ENCODE measurements at places on chromosomes 6 and 20.
A peak's percentile ranks its signal among the peaks of the same experiment; 100 is the strongest.

- no peak for DNase-seq
Measured at GRCh38 chr6:141212296-141212695, 920.4 kb upstream of the GJE1 start.

DNA sequence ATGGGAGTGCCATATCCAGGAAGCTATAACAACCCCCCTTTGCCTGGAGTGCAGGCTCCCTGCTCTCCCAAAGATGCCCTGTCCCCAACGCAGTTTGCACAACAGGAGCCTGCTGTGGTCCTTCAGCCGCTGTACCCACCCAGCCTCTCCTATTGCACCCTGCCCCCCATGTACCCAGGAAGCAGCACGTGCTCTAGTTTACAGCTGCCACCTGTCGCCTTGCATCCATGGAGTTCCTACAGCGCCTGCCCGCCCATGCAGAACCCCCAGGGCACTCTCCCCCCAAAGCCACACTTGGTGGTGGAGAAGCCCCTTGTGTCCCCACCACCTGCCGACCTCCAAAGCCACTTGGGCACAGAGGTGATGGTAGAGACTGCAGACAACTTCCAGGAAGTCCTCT is 56.7 kb upstream of the TMEM181 start:
- DNase-seq: no peak

DNA sequence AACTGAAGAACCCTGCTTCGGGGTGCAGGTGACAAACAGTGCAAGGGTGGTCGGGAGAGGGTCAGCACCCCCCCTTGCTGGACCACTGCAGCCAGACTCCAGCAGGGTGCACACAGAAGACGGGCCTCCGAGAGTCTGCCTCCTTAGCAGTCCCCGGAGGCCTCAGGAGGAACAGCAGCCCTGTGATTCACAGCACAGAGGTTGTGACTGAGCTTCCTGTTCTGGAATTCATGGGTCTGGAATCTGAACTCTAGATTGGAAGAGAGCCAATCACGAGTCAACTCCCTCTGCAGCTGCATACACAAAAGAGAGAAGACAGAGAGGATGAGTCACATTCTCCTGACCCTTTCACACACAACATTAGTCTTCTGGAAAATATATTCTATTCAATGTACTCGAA is 249.0 kb upstream of the OPRM1 start:
- DNase-seq: no peak

DNA sequence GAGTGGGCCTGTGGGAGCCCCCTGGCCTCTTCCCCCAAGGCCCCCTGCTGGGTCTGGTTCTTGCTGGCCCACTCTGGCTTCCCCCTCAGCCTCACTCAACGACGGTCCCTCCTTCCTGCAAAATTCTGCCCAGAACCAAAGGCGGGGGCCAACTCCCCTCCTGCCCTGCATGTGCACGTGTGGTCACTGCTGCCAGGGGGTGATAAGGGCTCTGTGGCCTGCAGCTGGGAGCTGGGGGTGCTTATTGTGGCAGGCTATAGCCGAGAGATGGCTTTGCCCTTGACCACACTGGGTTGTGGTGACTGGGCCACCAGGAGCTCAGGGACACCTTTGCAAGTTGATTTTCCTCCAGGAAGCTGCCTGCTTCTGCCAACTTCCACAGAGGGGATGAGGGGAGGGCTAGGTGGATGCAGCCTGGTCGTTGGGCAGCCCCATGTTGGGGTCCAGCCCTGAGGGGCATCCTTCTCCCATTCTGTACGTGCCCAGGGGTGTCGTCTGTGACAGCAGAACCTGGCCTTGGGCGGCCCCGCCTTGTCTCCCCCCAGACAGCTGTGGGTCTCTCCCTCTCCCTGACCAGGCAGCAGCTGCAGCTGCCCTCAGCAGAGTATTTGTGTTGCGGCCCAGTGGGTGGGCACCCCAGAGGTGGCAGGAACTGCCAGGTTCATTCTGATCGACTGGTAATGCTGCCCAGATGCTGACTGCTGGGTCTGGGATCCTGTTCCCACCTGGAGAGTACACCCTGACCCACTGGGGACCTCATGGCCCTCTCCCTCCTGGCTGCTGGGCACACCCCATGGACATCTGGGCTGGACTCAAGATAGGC is 5.6 kb downstream of the TCEA2 start:
- DNase-seq: no peak

- DNase-seq: no peak
Measured at GRCh38 chr6:20440296-20440695, 38.6 kb downstream of the E2F3 start.

- no peak for DNase-seq
Measured at GRCh38 chr6:11584244-11584643, 46.7 kb downstream of the TMEM170B start.

DNA sequence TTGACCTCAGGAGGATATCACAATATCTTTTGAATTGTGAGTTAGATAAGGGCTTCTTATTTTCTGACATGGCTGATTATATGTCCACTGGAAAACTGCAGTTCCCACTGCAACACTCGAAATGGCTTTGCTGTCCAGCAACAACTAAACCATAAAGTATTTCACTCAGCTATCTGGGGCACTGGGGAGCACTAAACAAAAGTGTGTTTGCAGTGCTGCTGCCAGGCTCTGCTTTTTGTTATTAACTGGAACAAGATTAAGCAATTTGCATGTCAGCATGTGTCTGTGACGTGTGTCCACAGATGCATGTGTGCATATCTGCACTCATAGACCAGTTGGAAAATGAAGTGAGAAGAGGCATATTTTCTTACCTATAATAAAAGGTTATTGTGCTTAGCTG is 107.8 kb upstream of the CCN2 start:
- no peak for DNase-seq

DNA sequence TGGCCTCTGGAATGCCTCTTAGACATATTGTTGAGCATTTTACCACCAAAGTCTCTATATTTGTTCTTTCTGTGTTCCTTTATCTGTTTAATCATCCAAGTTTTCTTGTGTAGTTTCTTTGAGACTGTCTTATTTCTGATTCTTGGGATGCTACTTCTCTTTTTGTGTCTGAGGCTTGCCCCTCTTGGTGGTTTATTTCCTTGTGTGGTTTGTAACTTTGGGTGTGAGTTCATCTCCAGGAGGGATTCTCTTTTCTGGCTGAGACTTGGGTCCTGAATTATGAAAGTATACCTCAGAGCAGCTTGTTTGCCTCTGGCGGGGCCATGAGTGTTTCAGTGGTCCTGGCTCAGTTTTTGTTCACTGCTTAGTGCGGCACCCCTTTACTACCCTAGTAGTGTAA is 33.9 kb downstream of the PPARD start:
- no peak for DNase-seq

DNA sequence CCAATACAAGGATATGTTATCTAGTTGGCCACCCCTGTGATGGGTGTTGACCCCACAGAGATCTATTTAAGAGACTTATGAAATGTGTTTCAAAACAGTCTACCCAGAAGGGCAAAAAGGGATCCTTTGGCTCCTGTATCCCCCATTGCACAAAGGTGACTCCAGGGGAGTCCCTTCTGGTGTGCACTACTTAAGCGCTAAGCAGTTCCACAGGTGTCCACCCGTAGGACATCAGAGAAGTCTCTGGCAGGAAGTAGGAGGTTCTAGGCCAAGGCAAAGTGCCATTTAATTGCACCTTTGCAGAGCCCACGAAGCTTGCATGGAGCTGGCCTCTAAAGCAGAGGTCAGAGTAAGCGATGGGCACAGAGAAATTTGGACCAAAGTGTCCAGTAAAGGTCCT is 147.7 kb downstream of the MRPL14 start:
- DNase-seq: no peak

DNA sequence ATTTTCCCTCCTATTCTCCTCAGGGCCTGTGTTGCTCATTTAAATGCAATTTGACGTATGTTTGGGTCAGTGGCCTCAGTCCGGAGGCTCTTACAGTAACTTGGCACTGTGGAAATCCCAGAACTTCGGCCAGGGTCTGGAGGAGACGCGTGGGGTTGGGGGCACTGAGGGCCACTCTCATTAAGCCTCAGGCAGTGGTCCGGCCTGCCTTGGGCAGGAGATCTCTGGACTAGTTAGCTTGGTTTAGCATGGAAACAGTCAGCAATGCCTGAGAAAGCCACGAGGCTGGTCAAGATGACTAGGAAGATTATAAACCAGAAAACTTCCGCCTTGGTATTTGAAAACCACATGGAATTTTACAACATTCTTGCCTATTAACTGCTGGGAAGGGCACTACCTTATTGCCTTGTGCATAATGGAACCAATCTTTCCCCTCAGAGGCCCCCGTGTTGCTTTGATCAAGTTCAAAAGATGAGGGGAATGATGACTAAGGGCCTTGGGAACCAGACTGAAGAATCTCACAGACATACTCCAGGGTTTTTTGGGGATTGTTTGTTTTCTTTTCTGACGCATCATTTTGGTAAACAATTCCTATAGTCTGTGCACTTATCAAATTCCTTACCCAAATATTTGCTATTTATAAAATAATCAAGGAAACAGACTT is 206.0 kb upstream of the PREP start:
- no peak for DNase-seq

DNA sequence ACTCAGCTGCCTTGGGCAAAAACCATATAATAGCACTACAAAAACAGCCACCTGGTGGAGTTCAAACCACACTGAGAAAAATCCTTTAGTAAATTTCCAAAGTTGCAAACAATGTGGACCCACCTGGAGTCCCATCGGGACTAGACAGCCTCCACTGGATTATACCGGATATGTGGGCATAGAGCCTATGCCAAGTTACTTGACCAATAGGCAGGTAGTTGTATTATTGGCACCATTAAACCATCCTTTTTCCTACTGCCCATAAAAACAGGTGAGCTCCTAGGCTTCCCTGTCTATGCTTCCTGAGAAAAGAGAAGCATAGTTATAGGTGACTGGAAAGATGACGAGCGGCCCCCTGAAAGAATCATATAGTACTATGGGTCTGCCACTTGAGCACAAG is 51.7 kb upstream of the ADGRF4 start:
- no peak for DNase-seq

GRCh38 chr6:164897523-164898235 is 411.7 kb downstream of the C6orf118 start:
- DNase-seq: no peak

DNA sequence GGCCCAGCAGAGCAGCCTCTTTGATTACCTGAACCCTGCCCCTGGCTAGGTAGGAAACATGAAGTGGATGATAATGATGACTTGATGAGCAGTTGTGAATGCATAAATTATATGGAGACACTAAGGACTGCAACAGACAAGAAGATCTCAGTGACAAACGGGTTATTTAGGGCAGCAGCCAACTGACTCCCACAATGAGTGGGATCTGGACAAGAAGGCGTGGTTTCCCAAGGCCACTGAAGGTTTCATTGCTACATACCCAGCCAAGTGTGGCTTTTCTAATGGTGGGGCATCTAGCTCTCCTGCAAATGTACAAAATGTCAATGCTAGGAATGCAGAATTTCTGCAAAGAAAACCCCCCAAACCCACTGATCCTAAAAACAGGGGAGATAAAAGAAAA is 29.4 kb downstream of the RING1 start:
- DNase-seq: no peak

- DNase-seq: peak; percentile 32
Measured at GRCh38 chr6:89368107-89368506, 15.6 kb upstream of the UBE2J1 start.

DNA sequence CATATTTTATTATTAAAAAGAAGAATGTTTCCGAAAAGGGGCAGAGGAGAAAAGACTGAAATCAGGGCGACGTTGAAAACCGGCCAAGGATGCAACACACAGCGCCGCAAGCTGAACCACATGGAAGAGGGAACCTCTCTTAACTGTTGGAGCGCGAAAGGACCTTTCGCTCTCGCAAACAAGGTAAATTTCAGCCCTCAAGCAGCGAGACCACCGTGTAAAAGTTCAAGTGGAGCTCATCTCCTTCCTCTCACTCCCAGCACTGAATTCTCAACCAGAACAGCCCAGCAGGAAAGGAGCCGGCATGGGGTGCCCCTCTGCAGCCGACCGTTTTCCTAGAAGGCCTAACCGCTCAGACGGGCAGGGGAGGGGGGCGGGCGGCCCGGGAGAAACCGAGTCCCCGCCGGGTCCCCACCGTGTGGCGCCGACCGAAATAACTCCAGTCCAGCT is 621 bp downstream of the GPR63 start:
- no peak for DNase-seq

- no peak for DNase-seq
Measured at GRCh38 chr20:8375898-8376297, 243.8 kb downstream of the PLCB1 start.

- no peak for DNase-seq
Measured at GRCh38 chr6:13447949-13448724, 39.3 kb downstream of the GFOD1 start.

GRCh38 chr6:167407239-167408064 is 82.6 kb downstream of the TTLL2 start:
- DNase-seq: no peak

DNA sequence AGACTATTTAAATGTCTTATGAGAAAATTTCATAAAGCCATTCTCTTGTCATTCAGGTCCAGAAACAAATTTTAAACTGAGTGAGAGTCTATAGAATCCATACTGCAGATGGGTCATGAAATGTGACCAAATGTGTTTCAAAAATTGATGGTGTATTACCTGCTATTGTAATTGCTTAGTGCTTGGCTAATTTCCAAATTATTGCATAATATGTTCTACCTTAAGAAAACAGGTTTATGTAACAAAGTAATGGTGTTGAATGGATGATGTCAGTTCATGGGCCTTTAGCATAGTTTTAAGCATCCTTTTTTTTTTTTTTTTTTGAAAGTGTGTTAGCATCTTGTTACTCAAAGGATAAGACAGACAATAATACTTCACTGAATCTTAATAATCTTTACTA is 5.0 kb downstream of the MARCKS start:
- DNase-seq: no peak

DNA sequence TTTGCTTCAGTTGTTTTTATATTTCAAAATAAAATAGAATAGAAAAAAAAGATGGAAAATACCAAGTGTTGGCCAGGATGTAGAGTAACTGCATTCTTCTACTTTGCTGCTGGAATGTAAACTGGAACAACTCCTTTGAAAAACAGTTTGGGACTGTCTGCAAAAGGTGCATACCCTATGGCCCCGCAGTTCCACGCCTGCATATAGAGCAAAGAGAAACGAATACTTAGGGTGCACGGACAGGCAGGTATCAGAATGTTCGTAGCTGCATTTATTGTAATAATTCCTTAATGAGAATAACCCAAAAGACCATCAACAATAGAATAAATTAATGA is 603 bp upstream of the RAB23 start:
- DNase-seq: no peak

- DNase-seq: no peak
Measured at GRCh38 chr6:100763617-100764241, 117.4 kb downstream of the ASCC3 start.

GRCh38 chr6:134014588-134015137 is 37.8 kb downstream of the SLC2A12 start:
- no peak for DNase-seq

GRCh38 chr6:38644951-38645350 is 5.2 kb upstream of the BTBD9 start:
- DNase-seq: no peak

Data from activated T-helper 1 cell treated with anti-CD3 and anti-CD28 coated beads, Interleukin-12 subunit alpha, Interleukin-12 subunit beta, Interleukin-2, Interleukin-4 antibody, amounts not matched to agents 30 ng/mL and 10 ng/mL and 1 ng/mL, durations not matched to agents 14 hours and 24 hours and 36 hours (primary cell).